ENCODE measurements at places on chromosomes 2 and 18.

DNA sequence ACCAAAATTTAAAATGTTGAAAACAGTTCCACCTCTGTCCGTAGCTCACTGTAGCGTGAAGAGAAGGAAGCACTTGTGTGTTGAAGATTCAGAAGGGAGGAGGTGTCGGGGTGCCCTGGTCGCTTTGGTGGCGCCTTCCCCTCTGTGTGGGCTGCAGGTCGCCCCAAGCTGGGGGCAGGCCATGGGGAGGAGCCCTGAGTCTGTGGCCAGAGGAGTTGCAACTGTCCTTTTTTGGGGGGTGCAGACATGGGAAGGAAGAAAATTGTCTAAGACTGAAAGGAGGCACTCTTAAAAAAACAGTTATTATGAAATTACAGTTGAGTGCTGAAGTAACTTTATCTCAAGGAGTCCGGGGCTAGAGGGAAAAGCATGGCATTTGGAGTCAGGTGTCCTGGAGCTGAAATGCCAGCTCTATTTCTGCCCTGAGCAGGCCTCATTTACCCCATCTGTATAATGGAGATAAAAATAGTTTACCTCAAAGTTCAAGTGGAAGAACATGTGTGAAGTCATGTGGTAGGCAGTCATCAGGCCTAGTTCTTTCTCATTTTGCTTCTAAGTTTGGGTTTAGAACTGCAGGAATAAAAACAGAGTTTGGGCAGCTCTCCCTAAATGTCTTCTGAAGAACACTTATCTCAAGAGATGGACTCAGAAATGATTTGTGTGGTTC lies 82.1 kb downstream of the RNF144A start:
- peak; percentile 37 for DNase-seq

- DNase-seq = no peak
These were observed 504.3 kb upstream of the ID2 start for GRCh38 chr2:8177566-8177965.

- DNase-seq = no peak
These were observed 218.2 kb downstream of the RAD51AP2 start for GRCh38 chr2:17299891-17300540.

DNA sequence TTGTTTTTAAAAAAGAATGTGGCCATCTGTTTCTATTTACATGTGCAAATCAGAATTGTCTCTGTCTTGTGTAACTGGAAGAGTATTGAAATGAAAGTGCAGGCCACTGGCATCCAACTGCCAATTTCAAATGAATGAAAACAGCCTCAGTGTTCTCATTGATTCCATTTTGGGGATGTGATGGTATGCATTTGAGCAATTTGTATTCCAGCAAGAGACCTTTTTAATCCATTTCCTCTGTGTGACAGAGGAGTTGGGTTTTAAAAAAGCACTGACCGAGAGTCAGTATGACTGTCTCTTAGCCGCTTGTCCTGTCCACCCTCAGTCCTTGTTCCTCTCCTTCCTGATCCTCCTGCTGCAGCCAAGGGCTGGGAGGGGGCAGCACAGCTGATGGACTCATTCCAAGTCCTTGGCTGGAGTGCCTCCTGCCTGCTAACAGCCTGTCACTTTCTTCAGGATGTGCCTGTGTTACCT lies 50.0 kb downstream of the ASAP2 start:
- DNase-seq = no peak

GRCh38 chr2:7860693-7861092 lies 821.2 kb upstream of the ID2 start:
- no peak for DNase-seq

DNA sequence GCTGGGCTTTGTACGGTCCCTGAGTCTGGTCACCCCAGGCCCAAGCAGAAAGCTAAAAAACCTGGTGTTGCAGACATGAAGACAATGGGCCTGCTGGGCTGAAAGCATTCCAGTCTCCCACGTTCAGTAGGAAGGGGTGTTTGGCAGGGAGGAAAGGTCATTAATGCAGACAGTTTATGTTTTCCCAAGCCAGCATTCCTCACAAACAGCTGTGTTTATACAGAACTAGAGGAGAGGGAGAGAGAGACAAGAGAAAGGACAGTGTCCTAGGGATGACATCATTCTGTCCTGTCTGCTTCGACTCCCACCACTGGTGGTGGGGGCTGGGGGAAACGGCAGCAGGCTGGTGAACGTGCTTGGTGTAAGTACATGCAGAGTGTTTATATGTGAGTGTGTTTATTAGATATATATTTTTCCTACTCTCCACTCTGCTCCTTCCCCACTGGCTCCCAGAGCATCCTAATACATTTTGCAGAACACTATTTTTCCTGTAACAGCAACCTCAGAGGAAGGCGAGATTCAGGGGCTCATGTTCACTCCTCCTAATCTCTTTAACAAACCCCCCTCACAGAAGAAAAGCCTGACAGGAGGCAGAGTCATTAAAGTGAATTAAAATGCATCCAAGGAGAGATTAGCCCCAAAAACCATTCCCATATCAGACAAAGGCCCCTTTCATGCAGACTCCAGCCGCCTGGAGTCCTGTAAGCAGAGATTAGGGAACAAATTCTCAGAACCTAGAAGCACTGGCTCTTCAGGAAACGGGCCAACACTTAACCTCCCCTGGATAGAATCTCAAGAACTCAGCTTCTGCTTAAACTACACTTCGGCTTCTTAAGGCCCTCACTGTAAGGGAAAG lies 380.4 kb downstream of the TNS1 start:
- DNase-seq = no peak

- no peak for DNase-seq
These were observed 152.8 kb upstream of the TMEFF2 start for GRCh38 chr2:192347542-192347941.

GRCh38 chr18:63162271-63163014 lies 157.1 kb downstream of the BCL2 start:
- peak; percentile 80 for DNase-seq

GRCh38 chr2:65800998-65801397 lies 368.6 kb upstream of the SPRED2 start:
- DNase-seq = no peak

DNA sequence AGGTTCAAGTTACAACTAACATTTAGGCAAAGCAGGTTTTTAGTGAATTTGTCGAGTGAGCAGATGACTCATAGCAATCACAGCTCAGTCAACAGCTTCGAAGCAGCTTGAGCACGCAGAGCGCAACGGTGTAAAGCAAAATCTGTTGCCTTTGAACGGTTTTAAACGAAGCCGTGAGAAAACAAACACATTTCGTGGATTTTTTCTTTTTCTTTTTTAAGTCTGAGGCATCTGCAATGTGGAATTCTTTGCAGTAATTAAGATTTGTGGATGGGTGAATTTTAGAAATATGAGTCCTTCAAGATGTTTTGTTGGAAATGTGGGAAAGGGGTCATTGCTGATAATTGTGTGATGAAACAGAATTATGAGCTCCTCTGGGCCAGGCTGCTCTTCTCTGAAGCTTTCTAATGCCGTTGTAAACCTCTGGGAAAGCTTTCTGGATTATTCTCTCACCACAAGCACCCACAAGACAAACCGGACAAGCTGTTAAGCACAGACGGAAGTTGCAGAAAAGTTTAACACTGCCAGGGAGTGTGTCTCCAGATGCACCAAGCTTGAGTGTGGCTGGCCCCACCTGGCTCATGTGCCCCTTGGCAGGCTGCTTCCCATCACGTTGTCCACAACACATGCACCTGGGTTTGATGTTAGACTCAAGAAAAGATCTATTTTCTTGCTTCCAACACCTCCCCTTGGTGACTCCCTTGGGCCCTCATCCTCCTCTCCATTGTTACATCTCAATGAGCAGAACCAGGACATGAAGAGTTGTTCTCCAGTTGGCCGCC lies 224.7 kb downstream of the ACKR3 start:
- DNase-seq = no peak

DNA sequence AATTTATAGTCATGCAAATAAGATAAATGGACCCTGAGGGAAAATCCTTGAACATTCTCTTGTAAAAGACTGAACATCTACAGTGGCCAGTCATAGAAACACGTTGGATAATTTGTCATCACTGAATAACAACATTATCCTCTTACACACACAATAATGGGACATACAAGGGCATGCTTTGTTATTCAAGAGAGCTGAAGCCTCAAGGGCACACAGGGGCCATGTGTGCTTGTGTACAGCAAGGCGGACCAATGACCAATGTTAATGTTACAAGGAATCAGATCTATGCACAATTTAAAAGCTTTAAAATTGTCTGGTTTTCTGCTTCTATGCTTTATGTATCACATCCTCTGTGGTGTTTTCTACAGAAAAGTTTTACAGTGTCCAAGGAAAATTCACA lies 23.7 kb downstream of the COL6A3 start:
- DNase-seq = no peak

DNA sequence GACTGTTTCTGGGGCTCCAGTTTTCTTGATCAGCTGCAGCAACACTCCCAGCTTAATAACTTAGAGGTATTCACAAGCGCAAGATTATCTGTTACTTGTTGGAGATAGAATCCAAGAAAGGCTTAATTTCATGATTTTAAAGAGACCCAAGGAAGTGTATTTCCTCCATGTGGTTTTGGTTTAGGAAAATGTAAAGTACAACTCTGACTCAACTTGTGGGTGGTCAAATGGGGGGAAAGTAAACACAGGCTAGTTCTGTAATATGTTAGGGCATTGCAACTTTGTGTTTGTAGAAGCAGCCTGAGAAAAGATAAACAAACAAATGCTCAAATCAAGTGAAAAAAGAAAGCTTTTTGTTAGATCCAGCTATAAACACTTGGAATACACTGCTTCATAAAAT lies 90.1 kb upstream of the COL3A1 start:
- DNase-seq = no peak

DNA sequence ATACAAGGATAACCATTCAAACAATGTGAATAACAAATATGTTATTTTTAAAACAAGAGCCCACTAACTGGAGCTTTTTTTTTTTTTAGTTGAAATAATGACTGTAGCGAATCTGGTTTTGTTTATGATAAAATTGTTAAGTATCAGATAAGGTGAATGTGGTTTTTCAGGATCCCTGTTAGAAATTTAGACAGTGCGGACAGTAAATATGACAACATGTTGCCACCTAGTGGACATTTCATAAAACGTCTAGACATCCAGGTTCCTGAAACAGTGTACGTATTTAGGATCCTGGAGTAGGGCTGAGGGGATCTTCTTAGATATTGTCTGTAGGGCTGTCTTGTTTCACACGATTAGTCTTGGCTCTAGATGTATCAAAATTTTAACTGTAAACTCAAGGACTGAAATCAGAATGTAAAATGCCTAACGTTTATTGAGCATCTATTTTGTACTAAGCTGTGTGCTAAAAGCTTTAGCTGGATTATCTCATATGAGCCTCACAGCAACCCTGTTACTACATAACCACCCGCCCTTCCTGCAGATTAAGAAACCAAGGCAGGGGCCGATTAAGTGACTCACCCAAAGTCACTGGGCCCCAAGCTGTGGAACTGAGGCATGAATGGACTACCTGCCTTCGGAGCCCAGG lies 23.9 kb upstream of the CCDC68 start:
- DNase-seq = no peak

- no peak for DNase-seq
These were observed 170.5 kb upstream of the ALKAL2 start for GRCh38 chr2:458425-458815.

- DNase-seq = no peak
These were observed 23.4 kb downstream of the LCLAT1 start for GRCh38 chr2:30470426-30470825.

DNA sequence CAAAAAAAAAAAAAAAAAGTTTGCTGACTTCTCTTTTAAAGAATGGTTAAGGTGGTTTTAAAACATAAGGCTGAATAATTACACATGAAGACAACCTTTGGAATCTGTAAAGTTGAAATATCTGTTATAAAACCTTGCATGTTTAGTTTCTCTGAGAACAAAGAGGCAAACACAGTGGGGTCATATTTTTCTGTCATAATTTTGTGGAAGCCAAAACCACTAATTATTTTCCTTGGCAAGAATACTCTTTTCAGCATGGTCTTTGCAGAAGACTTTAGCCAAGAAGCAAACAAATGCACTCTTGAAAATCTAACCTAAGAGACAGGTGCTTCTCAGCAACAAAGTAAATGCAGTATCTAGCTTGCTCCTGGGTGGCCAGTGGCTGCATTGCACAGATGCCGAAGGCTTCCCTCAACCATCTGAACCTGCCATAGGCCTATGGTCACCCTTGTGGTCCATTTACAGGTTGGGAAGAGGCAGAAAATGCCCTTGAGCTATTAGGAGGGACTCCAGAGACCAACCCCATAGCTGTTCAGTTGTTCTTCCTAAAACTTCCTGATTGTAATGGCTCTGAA lies 44.8 kb downstream of the ZAP70 start:
- DNase-seq = no peak

DNA sequence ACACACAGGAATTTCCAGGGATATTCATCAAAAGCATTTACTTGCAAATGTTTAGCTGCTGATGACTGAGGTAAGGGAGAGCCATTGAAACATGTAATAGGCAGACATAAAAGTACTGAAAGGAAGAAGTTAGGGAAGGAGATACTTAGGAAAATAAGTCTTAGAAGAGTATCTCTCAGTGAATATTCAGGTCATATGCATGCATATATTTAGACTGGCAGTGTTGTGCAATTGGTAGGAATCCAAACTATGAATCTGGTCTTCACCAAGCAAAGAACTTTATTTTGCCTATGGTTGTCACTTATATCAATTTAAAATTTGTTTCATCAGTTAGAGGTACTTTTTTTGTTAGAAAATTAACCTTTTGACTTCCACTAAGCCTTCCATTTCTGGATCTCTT lies 1490.7 kb downstream of the SUCLG1 start:
- no peak for DNase-seq

- DNase-seq = no peak
These were observed 259.0 kb downstream of the LOXHD1 start for GRCh38 chr18:46398005-46398404.

DNA sequence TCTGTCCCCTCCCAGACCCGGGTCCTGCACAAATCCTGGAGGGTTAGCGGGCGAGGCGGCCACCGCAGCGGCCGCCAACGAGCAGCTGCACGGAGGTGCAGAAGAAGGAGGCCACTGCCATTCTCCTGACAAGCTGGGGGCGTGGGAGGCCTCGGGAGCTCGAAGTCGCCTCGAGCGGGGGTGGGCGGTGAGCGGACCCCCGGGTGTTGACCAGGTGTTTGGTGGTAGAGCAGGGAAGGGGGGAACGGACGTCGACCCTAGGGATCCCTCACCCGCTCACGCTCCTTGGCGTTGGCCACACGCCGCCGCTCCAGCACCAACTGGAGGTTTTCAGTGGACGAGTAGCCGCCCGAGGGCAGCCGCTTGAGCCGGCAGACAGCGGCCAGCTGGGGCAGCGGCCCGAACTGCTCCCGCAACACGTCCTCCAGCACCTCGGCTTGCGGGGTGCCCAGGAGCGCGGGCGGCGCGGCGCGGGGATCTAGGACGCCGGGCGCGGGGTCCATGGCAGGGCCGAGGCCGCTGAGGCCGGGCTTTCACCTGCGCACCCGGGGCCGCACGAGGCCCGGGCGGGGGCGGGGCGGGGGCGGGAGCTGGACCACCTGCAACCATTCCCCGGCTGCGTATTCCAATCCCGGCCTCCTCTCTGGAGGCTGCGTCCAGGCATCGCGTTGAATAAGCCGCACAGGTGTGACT lies at the start of gene FIGLA:
Gene FIGLA, minus strand, starts transcription at position 508 of the 693 bp plus-strand sequence. Its CDS starts 5 bp downstream, at position 503.
- DNase-seq = no peak
